ENCODE measurements at places on chromosomes 5 and 9. TPM values are rescaled to one million over a fixed set of nuclear protein-coding genes. Genes with fewer than 3 reads are reported as not detected.

NEUROG1 gene
- total RNA-seq: not detected

DNA sequence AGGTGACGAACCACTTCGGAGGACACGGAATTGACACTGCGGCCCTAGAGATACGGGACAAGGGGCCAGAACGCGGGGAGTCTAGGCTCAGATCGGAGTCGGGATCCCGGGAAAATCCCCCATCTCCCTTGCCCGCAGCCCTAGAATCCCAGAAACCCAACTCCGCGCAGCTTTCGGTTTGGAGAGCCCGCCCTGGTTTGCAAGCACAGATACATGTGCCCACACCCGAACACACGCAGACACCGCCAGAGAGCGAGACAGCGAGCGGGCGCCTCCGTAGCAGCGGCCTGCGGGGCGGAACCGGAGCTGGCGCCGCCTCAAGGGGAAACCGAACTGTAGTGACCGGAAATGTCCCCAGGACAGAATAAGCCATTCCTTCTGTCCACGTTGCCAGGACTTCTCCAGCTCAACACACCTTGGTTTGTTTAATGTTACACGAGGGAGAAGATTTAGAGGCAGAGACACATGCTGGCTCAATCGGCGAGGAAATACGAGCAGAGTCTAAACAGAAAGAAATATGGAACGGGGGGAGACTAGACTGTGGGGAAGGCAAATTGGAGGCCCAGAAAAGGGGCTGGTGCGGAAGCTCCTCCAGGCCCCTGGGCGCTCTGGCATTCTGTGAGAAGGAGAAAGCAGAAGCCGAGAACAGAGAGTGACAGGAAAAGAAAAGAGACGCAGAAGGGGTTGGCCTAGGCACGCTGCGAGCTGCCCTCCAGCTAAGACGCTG is 2.9 kb upstream of the PAX5 start:
- H3K36me3 ChIP-seq: peaks cover 5% of the 10 kb centered on the region
- H3K4me3 ChIP-seq: peak overlapping the region; percentile 71
- peaks cover 36% of the 10 kb centered on the region for H3K4me1 ChIP-seq
- H3K27me3 ChIP-seq: peaks cover 85% of the 10 kb centered on the region
- DNase-seq: peak; percentile 50
- peak overlapping the region; percentile 2 for H3K27ac ChIP-seq

C9orf50 gene
- total RNA-seq: not detected

KCTD16 gene
- total RNA-seq: 0.08 TPM

DNA sequence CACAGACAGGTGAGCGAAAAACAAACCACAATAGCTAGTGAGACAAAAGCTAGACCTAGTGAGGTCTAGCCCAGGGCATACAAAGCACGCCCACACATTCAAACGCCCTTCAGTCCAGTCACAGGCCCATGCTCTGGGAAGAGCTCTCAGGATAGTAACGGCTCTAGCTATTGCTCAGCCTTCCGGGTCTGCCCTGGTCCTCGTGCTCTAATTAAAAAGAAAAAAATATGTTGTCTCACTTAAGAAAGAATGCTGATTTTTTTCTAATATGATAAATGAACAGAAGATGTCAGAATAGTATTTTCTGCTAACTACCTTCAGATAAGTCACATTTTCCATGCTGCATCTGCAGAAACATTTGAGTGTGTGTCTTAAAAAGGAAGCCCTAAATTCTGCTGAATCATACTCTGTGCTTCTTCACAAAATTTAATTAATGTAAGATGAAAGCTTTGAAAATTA is 94.5 kb downstream of the PLPP1 start:
- no peak overlapping the region for H3K27ac ChIP-seq
- H3K27me3 ChIP-seq: no peaks in the 10 kb centered on the region
- H3K36me3 ChIP-seq: peaks cover 50% of the 10 kb centered on the region
- no peak for DNase-seq
- peaks cover 9% of the 10 kb centered on the region for H3K4me1 ChIP-seq
- H3K4me3 ChIP-seq: no peak overlapping the region

DNA sequence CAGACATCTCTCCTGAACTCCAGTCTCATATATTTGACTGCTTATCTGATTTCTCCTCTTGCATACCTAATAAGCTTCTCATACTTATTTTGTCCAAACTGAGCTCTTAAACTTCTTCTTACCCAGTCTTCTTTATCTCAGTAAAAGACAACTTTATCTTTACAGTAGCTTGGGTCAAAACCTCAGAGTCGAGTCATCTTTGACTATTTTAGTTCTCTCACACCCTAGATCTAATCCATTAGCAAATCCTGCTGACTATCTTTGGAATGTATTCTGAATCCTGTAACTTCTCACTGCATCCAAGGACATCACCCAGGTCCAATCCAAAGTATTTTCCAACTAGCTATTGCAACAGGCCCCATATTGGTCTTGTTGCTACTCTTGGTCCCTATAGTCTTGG is 11.8 kb upstream of the JAK2 start:
- no peak for DNase-seq
- H3K4me1 ChIP-seq: peaks cover 17% of the 10 kb centered on the region
- H3K36me3 ChIP-seq: no peaks in the 10 kb centered on the region

PCDHA12 gene
- total RNA-seq: not detected

GFRA3 gene
- total RNA-seq: 0.16 TPM

DNA sequence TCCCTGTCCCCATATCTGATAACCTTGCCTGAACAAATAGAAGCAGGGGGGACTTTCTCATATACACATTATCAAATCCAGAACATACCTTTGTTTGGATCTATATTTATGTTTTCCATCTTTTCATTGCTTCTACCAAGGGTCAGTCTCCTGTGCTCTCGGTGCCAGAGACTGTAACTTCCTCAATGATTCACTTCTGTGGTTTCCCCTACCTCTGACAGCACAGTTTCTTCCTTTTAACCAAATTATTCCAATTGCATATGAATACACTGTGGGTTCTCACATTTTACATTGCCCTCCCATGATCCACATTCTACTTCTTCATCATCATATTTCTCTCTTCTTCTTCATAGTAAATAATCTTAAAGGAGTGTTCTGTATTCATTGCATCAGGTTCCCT is 32.2 kb downstream of the NMUR2 start:
- no peaks in the 10 kb centered on the region for H3K27me3 ChIP-seq
- no peaks in the 10 kb centered on the region for H3K36me3 ChIP-seq
- no peaks in the 10 kb centered on the region for H3K4me1 ChIP-seq
- no peak for DNase-seq
- no peak overlapping the region for H3K27ac ChIP-seq

CHSY3 gene
- not detected for total RNA-seq

- DNase-seq: no peak
- no peaks in the 10 kb centered on the region for H3K36me3 ChIP-seq
- no peak overlapping the region for H3K27ac ChIP-seq
- peaks cover 3% of the 10 kb centered on the region for H3K27me3 ChIP-seq
- no peak overlapping the region for H3K4me3 ChIP-seq
- peaks cover 8% of the 10 kb centered on the region for H3K4me1 ChIP-seq
Measured at GRCh38 chr5:100676817-100677631, 141.8 kb downstream of the FAM174A start.

NR2F1 gene
- total RNA-seq: not detected

TENT4A gene
- 43.1 TPM for total RNA-seq

ADAM19 gene
- total RNA-seq: 80.6 TPM

ADAMTS13 gene
- total RNA-seq: 1.4 TPM

DNA sequence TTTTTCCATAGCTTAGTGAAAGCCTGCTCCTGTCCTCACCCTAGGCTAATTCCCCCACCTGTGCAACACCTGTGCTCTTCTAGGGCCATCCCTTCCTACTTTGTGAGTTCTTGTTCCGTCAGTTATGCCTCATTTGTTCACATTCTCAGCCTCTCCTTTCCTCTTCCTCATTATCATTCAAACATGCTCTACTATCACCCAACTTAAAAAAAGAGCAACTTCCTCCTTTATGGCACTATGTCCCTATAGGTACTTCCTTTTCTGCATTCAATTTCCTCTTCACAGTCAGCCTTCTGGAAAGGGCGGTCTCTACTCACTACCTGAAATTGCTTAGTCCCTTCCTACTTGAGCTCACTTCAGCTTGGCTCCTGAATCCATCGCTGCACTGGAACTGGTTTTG is 111.8 kb upstream of the LHFPL2 start:
- peaks cover 9% of the 10 kb centered on the region for H3K4me1 ChIP-seq
- no peaks in the 10 kb centered on the region for H3K36me3 ChIP-seq
- H3K27ac ChIP-seq: no peak overlapping the region
- no peak for DNase-seq

- H3K27ac ChIP-seq: peak within 1 kb of the TSS; percentile 95
- peaks cover 23% of the 10 kb centered on the region for H3K36me3 ChIP-seq
- peaks cover 40% of the 10 kb centered on the region for H3K4me1 ChIP-seq
- peaks cover 2% of the 10 kb centered on the region for H3K27me3 ChIP-seq
- peak; percentile 88 for DNase-seq
Measured at GRCh38 chr9:110256380-110257096, at the start of gene TXN. Gene TXN, minus strand, starts transcription at chr9:110256507. Its CDS starts 72 bp downstream, at chr9:110256435.

GRCh38 chr9:89374176-89374575 is 55.9 kb downstream of the SECISBP2 start:
- H3K4me3 ChIP-seq: no peak overlapping the region
- H3K27me3 ChIP-seq: no peaks in the 10 kb centered on the region
- peak overlapping the region; percentile 89 for H3K27ac ChIP-seq

DNA sequence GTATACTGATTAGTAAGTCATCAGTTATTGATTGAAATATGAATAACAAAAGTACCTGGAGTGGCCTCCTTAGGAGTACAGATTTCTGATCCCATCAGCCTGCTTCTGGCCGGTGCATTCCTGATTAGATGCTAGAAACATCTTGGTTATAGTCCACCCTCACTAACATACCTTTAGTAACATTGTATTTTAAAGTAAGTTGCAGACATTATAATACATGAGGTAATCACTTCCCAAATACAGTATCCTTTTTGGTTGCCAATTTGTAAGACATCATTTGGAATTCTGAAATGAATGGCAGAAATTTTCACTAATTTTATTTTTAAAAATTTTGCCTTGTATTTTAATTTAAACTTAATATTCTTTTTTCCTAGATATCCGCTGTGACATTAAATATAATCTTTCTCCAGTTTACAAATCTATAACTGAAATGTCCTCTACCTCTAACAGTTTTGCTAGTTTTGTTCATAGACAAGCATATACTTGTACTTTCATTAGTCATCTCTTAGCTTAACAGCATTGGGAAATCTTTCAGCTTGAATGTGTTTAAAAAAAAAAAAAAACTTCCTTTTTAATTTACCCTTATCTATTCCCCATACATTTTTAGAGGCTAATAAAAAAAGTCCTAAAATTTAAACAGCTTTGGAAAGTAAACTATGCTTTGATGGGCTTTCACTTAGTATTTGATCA is 178.9 kb downstream of the XRCC4 start:
- H3K27me3 ChIP-seq: no peaks in the 10 kb centered on the region
- no peak overlapping the region for H3K27ac ChIP-seq
- DNase-seq: no peak
- no peaks in the 10 kb centered on the region for H3K4me1 ChIP-seq

- no peak overlapping the region for H3K27ac ChIP-seq
- H3K27me3 ChIP-seq: no peaks in the 10 kb centered on the region
- H3K4me3 ChIP-seq: no peak overlapping the region
- DNase-seq: no peak
- H3K36me3 ChIP-seq: peaks cover 2% of the 10 kb centered on the region
Measured at GRCh38 chr9:136678034-136678433, 9.2 kb downstream of the AGPAT2 start.

DNA sequence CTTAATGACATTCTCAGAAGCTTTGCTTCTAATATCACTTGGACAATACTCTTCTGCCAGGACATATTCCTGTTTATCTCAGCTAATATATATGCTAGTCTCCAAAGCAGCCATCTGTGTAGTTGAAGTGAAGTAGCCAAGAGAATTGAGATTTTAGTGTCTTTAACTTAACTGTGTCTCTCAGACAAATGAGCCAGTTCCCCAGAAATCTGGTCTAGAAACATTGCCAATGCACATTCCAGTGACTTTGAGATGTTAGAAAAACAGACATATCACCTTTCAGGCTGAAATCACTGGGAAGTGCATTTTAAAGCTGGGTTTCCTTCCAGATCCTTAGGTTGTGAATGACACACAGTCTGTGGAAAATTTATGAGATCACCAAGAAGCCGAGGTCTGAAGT is 114.6 kb downstream of the MTX3 start:
- no peaks in the 10 kb centered on the region for H3K36me3 ChIP-seq
- H3K27me3 ChIP-seq: peaks cover 2% of the 10 kb centered on the region
- H3K4me3 ChIP-seq: no peak overlapping the region
- no peaks in the 10 kb centered on the region for H3K4me1 ChIP-seq

DNA sequence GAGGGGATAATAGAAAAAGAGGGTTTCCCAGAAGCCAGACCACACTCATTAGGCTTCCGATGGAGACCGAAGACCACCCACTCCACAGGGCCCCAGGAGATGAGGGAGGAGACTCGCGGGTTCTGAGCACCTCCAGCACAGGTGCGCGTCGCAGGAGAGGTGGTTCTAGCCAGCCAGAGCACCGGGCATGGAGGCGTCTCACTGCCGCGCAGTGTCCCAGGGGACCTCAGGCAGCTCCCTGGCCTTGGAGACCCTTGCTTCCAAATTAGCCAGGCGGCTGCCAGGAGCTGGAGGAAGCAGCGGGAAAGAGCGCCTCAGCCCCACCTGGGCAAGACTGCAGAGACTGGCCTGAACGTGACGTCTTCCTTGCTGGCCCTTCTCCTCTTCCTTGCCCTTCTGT is 115.4 kb upstream of the FBXL7 start:
- DNase-seq: no peak
- no peaks in the 10 kb centered on the region for H3K4me1 ChIP-seq
- no peak overlapping the region for H3K4me3 ChIP-seq
- H3K27ac ChIP-seq: no peak overlapping the region

DNA sequence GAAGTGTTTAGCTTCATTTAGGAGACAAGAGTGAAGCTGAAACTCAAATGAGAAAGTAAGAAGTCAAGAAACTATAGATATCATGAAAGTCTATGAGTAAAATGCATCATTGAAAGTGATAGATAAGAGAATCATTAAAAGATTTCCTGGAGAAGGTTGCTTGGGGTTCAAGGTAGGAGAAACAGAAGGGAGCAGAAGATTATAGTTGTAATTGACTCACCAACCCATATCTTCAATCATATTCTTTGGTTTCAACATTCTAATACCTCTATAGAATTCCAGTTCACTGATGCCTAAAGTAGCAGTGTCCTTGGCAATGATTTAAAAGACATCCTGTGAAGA is 365.7 kb upstream of the RIOK2 start:
- H3K36me3 ChIP-seq: peaks cover 7% of the 10 kb centered on the region
- peaks cover 19% of the 10 kb centered on the region for H3K4me1 ChIP-seq
- no peak overlapping the region for H3K4me3 ChIP-seq
- no peak for DNase-seq
- H3K27me3 ChIP-seq: peaks cover under 1% of the 10 kb centered on the region

EXD3 gene
- total RNA-seq: 10.0 TPM

DNA sequence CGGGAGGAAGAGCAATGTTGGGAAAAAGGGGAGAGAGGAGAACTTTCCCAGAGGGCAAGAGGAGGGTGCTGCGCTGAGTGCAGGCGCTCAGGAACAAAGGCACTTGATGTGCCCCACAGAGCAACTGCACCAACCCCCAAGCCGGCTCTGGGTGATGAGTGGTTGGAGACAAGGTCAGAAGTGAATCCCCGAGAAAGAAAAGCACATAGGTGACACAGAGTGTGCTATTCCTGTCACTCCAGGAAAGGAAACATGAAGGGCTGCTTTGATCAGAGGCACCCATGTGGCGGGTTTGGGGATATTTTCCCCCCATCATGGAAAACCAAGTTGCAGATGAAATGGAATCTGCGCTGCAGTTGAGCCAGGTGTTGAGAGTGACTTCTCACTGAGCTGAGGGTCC is 20.7 kb upstream of the SLC25A48 start:
- no peak overlapping the region for H3K27ac ChIP-seq
- H3K4me3 ChIP-seq: no peak overlapping the region
- no peaks in the 10 kb centered on the region for H3K36me3 ChIP-seq

FOXI1 gene
- total RNA-seq: not detected

CATSPER3 gene
- 0.89 TPM for total RNA-seq
